NK-92 treated with Interleukin-12 subunit alpha and Interleukin-12 subunit beta, amount 100 ng/mL, for 24 hours (cell line): ENCODE measurements at places on chromosomes 4 and X.

GRCh38 chr4:33974270-33974669, 2270.0 kb downstream of the ARAP2 start:
- no peak for DNase-seq

DNA sequence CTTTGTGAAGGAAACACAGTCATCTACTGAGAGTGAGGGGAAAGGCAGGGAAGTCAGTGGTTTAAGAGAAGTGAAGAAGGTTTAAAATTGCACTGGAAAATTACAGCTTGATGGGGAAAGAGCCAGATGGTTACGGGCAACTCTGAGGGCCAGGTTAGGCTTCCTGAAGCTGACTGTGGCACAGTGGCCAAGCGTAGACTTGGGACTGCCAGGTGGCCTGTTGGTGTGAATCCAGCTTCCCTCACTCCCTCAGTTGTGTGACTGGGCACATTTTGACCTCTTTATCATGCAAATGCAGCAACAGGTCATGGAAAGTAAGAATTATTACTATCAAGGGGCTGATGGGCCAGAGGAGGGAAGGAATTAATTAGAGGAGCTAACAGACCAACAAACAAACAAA, 390.1 kb downstream of the UNC5C start:
- DNase-seq = no peak

- peak; percentile 39 for DNase-seq
Measured at GRCh38 chr4:165326831-165327210, 648 bp upstream of the MSMO1 start.

- DNase-seq = no peak
Measured at GRCh38 chrX:69951753-69952152, 98.0 kb downstream of the AWAT2 start.

- no peak for DNase-seq
Measured at GRCh38 chr4:113013751-113014150, 35.7 kb upstream of the ANK2 start.

- DNase-seq = no peak
Measured at GRCh38 chr4:100391863-100392262, 126.0 kb downstream of the EMCN start.

GRCh38 chr4:7807351-7807921, 132.2 kb downstream of the AFAP1 start:
- no peak for DNase-seq

DNA sequence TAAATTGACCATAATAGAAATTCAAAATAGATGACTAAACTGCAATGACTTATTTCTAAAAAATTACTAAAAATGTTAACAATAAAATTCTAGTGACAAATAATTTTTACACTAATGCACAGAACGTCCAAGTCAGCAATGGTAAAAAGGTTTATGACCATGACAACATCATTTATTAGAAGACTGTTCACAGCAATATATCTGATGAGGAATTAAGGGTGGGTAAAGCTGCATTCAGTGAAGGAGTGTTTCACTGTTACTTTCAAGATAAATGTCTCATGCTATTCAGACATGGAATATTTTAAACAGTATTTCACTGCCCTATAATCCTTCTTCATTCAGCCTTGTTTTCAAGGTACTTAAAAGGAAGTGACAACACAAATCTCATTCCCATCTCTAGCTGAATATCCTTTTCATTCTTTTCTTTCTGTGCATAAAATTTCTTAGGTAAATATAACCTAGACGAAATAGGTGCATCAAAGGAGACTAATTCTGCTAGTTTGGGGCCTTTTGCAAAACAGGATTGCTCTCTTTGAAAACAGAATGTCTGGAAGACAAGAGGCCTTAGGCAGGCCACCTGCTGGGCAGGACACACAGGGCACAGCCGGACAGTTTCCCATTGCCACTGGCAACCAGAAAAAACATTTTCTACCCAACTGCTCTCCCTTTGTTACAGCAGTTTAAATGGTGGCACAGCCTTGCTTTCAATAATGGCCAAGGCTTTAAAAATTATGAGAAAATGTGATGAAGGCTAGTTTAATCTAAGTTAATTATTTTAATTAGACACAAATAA, 600.3 kb downstream of the SPRY1 start:
- no peak for DNase-seq

DNA sequence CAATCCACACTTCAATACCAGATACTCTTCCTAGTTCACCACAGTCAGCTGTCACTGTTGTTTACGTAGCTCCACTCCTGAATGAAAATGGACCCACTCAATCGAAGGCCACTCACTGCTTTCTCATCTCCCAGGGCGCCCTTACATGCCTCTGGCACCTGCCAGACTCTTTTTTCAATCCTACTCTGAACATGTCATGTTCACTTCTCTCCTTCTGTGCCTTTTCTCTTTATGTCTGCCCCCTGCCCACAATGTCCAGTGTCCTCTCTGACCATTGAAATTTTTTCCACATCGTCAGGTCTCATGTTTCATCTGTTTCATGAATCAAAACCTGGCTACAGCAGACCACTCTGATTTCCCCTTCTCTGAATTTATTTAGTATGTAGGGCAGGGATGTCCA, 1.3 kb upstream of the MGAT4D start:
- DNase-seq = no peak
